ENCODE measurements at places on chromosomes 2 and 18. TPM values are rescaled to one million over a fixed set of nuclear protein-coding genes. Genes with fewer than 3 reads are reported as not detected.

GRCh38 chr2:18949871-18950270, 360.5 kb upstream of the NT5C1B start:
- DNase-seq, result no peak

- DNase-seq, result no peak
These were observed 178.7 kb downstream of the EN1 start for GRCh38 chr2:118668431-118669424.

- DNase-seq, result no peak
These were observed 292.1 kb downstream of the ETAA1 start for GRCh38 chr2:67689186-67689585.

DNA sequence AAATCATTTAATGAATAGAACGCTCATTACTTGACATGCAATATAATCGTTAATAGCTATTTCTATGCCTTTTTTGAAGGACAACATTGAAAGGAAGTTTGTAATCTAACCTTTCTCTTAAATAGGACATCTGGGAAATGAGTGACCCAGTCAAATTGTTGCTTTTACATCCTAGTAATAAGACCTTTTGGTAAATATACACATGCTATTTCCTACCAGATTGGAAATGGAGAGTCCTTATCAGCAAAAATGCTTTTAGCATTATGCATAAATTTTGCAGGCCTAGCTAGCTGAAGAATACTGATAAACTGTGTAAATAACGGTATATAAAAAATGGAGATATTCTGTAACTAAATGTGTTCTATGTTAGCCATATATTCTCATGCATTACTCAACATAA, 567.3 kb upstream of the DSEL start:
- DNase-seq, result no peak

GRCh38 chr18:49911427-49911826, 98.1 kb upstream of the ACAA2 start:
- DNase-seq, result no peak

GRCh38 chr2:221097949-221098348, 474.2 kb downstream of the EPHA4 start:
- no peak for DNase-seq

GRCh38 chr2:141384676-141385075, 746.1 kb downstream of the LRP1B start:
- DNase-seq, result no peak

DNA sequence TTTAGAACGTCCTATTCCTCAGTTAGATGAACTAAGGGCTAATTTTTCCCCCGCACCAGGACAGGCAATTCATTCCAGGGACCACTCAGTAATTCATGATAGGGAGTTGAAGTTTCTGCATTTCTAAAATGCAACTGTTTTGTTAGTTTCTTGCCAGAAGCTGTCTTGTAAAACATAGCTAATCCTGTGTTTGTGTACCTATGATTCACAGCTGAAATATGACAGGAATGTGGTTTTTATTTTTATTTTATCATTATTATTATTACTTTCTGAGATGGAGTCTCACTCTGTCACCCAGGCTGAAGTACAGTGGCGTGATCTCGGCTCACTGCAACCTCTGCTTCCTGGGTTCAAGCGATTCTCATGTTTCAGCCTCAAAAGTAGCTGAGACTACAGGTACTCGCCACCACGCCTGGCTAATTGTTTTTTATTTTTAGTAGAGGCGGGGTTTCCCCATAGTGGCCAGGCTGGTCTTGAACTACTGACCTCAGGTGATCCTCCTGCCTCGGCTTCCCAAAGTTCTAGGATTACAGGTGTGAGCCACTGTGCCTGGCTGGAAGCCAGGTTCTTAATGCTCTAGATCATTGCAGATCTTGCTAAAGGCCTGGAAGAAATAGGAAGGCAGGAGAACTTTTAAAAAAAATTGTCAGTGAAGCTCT, 154.8 kb upstream of the FHL2 start:
- no peak for DNase-seq

DNA sequence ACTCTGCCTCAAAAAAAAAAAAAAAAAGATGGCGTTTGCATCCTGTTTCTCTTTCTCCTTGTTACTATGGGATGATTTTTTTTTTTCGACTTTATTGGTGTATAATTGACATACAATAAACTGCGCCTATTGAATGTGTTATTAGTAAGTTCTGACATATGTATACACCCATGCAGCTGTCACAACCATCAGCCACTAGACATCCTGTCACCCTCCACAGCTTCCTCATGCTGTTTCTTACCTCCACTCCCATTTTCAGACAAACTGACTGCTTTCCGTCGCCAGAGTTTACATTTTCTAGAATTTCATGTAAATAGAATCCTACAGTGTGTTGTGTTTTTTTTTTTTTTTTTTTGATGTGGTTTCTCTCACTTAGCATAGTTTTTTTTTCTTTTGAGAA, 27.9 kb downstream of the RRM2 start:
- DNase-seq, result no peak

- no peak for DNase-seq
These were observed 68.6 kb downstream of the ZAP70 start for GRCh38 chr2:97781981-97782380.

GRCh38 chr2:217513258-217513657, 489.5 kb downstream of the TNS1 start:
- no peak for DNase-seq

DNA sequence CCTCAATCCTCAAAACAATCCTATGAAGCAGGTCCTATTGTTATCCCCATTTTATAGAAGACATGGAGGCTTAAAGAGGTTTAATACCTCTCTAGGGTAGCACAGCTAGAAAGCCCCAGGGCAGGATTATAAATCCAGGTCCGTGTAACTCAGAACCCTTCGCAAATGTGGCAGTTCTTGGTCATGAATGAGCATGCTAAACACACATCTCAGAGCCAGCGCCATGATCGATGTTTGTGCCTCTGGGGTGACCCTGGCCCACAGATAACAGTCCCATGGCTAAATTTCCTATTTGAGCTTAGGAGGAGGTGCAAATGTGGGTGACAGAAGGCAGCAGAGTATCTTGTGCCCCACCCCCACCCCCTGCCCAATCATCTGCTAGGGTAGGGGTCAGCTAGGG, 17.5 kb downstream of the DNMT3A start:
- no peak for DNase-seq

DNA sequence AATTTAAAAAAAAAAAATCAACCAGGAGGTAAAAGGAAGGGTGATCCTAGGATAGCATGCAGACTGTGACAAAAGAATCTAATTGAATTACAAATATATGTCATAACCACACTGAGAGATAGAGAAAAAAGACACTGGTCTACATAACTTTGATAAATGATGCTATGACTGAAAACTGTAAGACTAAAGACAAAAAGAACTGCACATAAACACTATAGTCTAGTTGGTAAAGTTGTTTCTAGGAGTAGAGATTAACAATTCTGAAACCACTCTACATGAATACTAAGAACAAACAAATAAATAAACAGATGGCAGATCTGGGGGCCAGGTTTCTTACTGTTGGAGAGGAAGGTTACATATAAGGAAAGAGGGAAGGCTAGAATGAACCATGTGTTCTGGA, 14.6 kb upstream of the CHAC2 start:
- DNase-seq, result no peak

DNA sequence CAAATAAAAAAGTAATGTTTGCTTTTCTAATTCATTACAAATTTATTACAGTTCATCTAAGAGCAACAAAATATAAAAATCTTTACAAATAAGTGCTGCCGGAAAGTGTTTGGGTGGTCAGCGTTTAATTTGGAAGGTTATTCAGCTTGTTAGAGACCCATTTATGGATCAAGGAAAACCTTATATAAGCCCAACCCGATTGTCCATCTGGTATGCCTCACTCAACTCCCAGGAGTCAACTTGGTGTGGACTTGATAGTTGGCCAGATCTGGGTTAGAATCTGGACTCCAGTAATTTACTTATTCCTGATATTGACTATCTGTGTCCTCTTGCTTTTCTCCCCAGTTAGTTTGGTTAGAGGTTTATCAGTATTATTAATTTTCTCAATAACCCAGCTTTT, 106.2 kb downstream of the KCTD1 start:
- no peak for DNase-seq

- DNase-seq, result no peak
These were observed 551.0 kb upstream of the LRATD1 start for GRCh38 chr2:14081521-14081920.

- DNase-seq, result no peak
These were observed 105.1 kb upstream of the MSH2 start for GRCh38 chr2:47297767-47298425.

GRCh38 chr2:95389245-95390119, 13.0 kb upstream of the FAHD2A start:
- no peak for DNase-seq

GRCh38 chr2:89767572-89768435, 1076.3 kb downstream of the RPIA start:
- no peak for DNase-seq

GRCh38 chr18:79975985-79976680, 11.7 kb downstream of the HSBP1L1 start:
- no peak for DNase-seq

DNA sequence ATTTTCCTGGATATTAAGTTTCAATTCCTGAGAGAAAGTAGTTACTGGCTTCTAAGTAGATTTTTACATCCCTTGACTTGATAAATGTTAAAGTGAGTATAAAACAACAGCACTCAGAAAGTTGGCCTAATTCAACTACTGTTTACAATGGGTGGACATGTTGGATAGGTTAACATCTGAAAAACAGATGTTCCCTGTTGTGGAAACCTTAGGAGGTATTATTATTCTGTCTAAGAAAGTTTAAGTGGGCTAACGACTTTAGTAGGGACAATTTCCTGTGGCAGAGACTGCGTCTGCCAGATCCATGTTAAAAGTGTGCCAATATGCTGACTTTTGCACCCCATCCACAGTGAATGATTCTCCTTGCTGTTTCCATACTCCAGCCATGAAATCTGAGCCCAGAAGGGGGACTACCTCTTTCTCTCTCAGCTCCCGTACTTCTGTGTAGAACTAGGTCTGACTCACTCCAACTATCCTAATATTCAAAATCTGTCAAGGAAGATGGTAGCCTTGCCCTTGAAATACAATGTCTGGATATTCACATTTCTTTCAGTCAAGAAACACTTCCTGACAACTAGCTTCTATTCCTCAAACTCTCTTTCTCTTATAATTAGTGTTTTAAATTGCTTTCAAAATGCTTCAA, 327.5 kb upstream of the HNRNPA3 start:
- DNase-seq, result no peak

GRCh38 chr18:69246027-69246426, 154.7 kb upstream of the DOK6 start:
- DNase-seq, result no peak

DNA sequence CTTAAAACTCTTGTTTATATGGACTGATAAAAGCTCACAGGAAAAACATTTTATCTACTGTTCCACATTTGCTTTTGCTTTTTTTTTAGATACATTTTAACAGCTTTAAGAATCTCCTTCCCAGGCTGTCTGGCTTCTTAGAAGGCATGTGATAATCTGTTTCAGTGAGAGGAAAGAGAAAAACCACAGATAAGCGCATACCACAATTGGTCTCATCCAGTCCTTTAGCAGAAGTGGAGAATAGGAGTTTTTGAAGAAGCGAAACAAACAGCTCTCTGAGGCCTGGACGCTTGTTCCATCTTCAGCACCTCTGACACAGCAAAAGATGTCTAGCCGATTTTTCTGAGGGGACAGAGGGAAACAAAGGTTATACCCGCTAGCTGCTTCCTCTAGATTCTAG, 37.6 kb downstream of the RMC1 start:
- no peak for DNase-seq

DNA sequence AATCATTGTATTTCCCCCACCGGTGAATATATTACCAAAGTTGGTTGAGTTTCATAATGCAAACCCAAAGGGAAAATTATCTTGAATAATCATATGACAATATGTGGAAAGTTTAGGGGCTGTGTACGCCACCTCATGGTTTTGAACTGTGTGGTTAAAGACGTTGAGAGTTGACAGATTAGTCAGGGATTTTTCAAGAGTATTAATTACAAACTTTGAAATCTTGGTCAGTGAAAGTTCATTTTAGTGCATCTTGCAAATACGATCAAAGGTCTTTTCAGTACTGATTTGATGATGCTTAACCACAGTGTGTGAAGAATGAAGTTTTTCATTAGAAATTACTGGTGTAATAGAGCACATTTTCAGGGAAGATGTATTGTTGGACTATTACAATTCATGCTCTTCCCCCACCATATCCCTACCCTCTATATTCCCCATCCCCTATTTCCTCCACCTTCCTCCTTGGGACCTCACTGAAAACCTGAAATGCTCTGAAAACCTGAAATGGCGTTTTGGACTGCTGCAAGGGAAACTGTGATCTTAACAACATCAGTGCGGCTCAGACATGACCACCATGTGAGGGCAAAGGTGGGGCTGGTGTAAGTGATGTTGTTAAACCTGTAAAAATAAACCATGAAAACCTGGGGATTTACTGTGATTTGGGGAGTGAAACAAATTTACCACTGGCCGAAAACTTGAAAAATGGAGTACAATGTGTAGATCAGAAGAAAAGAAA, 4.5 kb upstream of the BCL2L11 start:
- no peak for DNase-seq

GRCh38 chr2:42167458-42167857, 1.7 kb upstream of the EML4 start:
- no peak for DNase-seq

- no peak for DNase-seq
These were observed 157.4 kb downstream of the SUCLG1 start for GRCh38 chr2:84301717-84302116.

GRCh38 chr2:45394216-45394615, 216.9 kb downstream of the SRBD1 start:
- no peak for DNase-seq

- DNase-seq, result no peak
These were observed 25.4 kb upstream of the SOX11 start for GRCh38 chr2:5666798-5667197.

PLCD4 gene
- 0.43 TPM for total RNA-seq

CNDP1 gene
- total RNA-seq, result not detected

IL1F10 gene
- total RNA-seq, result not detected

LIMS4 gene
- 3.7 TPM for total RNA-seq

SCYGR4 gene
- total RNA-seq, result not detected

COLEC12 gene
- total RNA-seq, result 9.9 TPM

UNC80 gene
- not detected for total RNA-seq

SERPINB13 gene
- not detected for total RNA-seq

USP34 gene
- total RNA-seq, result 45.7 TPM

SOX11 gene
- total RNA-seq, result 1.1 TPM

LMAN2L gene
- 26.2 TPM for total RNA-seq

KCNIP3 gene
- total RNA-seq, result 8.7 TPM

PLB1 gene
- total RNA-seq, result 3.0 TPM

ASB18 gene
- 4.6 TPM for total RNA-seq

ALK gene
- total RNA-seq, result 0.08 TPM

PPP1CB gene
- 397 TPM for total RNA-seq

TACR1 gene
- not detected for total RNA-seq

KCNG2 gene
- total RNA-seq, result not detected

NDUFB3 gene
- 555 TPM for total RNA-seq

NEB gene
- total RNA-seq, result 0.87 TPM

RPL31 gene
- 848 TPM for total RNA-seq

SERPINB5 gene
- not detected for total RNA-seq

TRIM43 gene
- not detected for total RNA-seq

All from Right ventricle myocardium inferior (tissue), 1 donor.